ENCODE measurements at places on chromosomes 2 and 18.

GRCh38 chr2:237351796-237352195, 62.2 kb downstream of the COL6A3 start:
- no peak for DNase-seq

DNA sequence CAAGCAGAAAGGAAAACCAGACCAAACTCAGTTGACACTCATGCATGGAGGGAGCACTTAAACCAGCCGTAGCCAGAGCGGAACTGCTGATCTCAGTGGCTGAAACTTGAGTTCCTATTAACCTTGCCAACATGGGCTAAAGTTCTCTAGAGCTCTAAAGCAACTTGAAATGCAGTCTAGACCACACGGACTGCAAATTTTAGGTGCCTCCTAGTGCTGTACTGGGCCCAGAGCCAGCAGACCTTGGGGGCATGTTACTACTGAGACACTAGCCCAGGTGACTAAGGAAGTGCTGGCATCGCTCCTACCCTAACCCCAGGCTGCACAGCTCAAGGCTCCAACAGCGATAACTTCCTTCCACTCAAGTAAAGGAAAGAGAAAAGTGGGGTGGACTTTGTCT, 236.5 kb downstream of the AKAIN1 start:
- no peak for DNase-seq

- DNase-seq = no peak
These were observed 32.3 kb downstream of the KLF7 start for GRCh38 chr2:207133458-207133819.

GRCh38 chr2:221467610-221468009, 104.5 kb downstream of the EPHA4 start:
- DNase-seq = no peak

- DNase-seq = peak; percentile 4
These were observed 681.3 kb downstream of the ADCYAP1 start for GRCh38 chr18:1585881-1586488.

DNA sequence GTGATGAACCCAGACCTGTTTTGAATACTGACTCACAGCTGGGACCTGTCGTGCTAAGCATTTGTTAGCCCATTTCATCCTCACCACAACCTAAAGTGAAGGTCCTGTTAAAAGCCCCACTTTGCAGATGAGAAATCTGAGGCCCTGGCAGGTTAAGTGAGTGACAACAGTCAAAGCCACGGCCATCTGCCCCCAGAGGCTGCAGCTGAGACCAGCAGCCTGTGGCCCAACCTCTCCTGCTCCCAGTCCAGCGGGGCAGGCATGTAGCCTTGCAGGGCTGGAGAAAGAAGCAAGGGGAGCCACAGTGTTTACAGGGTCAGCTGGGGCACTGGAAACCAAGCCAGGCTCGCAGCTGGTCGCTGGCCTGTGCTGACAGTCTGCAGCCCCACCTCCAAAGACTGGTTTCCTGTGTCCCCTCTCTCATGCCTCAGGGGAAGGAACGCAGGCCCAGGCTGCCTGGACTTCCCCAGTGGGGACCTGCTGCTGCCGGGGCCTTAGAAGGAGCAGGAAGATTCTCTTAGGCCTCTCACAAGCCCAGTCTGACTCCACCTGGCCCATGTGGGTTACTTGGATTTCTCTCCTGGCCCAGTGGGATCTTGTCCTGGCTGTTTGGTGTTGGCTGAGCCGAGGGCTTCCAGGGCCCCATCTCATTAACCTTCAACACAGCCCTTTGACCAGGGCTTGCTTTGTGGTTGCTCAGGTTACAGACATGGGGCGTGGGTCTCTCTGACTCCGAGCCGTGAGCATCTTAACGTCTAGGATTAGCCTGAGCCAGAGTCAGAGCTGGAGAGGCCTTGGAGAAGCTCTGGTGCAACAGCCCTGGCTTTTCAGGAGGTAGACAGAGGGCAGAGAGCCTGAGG, 1.7 kb downstream of the INPP5D start:
- no peak for DNase-seq

GRCh38 chr2:26612522-26613240, 28.5 kb downstream of the CIB4 start:
- no peak for DNase-seq

DNA sequence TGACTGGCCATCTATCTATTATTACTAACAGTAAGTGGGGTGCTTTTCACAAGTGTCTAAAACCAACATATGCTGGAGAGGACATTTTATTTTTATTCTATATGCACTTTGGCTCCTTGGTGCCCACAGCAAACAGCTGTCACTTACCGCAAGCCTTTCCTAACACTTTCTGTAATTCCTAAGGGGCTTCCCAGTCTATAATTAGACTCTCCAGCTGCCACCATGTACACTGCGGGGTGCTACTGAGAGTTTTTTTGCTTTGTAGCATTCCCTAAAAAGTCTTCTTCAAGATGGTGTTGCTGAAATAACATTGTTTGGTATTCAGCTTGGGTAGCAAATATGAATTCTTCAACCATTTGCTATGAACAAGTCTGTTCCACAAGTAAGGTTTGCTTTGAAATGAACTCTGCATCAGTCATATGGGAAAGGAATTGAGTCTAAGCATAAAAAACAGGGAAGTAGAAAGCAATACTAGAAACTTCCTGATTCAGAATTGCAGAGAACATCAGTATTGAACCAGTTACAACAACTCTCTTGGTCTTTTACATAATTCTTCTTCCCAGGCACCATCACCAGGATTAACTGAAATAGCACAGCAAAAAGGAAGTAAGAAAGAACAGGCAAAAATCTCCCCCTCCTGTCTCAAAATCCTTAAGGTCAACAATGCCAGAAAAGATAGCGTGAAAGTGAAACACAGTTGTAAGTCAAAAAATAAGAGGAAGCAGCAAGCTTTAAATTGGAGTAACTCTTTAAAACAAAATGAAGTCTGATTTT, 28.6 kb downstream of the EPB41L3 start:
- peak; percentile 35 for DNase-seq

- no peak for DNase-seq
These were observed 52.2 kb upstream of the NFE2L2 start for GRCh38 chr2:177316756-177317155.

DNA sequence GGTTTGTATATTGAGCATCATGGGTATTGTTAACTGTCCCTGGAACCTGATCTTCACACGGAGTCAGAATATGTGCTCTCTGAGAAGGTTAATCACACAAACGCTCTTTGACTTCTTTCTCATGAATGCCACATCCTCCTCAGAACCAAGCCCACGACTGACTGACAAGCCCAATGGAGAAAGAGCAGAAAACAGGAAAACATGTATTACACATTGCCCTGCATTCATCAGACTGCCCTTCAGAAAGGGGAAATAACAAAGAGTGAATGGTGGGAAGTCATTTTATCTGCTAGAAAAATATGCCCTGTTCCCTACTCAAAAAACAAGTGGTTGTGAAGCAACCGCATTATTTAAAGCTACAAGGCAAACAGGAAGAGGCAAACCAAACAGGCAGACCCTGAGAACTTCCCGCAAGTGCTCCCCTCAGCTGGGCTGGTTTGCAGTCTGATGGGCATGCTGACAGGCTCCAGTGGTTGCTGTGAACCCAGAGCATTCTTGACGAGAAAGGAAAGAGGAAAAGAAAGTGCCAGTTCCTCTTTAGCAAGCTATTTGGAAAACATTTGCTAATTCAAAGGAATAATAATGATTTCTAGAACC, 172.9 kb upstream of the SETBP1 start:
- DNase-seq = no peak

GRCh38 chr2:178105566-178105965, 6.7 kb upstream of the RBM45 start:
- DNase-seq = no peak

DNA sequence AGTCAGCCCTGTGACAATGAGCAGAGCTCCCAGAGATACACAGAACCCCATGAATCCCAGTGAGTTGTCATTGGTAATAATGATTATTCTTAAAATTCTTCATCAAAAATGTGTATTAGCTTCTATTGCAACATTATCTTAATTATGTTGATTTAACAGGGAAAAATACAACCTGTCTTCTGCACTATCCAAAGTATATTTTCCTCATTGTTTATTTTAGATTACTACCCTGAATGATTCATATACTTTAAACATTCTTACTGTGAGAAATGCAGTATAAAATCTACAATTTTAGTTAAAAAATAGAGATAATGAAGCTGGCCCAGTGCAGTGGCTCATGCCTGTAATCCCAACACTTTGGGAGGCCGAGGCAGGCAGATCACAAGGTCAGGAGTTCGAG, 125.2 kb upstream of the LYPD1 start:
- no peak for DNase-seq

DNA sequence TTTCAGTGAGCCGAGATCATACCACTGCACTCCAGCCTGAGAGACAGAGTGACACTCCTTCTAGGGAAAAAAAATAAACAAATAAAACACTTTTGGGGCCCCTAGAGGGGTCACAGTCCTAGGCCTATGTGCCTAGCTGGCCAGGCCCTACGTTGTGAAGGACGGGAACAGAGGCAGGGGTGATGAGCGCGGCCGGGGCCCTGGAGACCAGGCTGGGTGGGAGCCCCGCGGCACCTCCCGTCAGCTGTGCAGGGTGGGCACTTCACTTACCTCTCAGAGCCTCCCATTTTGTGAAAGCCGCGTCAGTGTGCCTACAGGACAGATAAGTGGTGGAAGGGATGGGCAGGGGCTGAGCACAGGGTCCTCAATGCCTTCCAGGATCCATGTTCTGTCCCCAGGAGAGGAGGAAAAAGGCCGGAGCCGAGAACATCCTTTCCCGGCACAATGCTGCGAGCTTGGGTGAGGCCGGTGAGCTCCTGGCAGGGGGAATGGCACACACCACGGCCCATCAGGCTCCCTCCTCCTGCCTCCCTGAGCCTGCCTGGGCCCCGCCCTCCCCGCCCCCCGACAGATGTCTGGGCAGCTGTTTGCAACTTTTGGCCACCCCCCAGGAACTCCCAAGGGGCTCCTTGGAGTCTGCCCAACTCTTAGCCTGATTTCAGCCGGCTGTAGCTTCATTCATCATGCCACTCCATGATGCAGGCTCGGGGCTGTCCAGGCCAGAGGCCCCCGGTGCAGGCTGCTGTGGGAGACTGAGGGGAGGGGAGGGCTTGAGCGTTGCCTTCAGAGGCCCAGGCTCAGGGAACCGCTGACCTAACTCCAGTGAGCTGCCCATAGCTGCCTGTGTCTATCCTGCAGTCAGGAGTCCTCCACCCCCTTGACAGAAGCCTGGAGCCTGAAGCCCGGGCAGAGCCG, 196.5 kb downstream of the TFCP2L1 start:
- peak; percentile 65 for DNase-seq

DNA sequence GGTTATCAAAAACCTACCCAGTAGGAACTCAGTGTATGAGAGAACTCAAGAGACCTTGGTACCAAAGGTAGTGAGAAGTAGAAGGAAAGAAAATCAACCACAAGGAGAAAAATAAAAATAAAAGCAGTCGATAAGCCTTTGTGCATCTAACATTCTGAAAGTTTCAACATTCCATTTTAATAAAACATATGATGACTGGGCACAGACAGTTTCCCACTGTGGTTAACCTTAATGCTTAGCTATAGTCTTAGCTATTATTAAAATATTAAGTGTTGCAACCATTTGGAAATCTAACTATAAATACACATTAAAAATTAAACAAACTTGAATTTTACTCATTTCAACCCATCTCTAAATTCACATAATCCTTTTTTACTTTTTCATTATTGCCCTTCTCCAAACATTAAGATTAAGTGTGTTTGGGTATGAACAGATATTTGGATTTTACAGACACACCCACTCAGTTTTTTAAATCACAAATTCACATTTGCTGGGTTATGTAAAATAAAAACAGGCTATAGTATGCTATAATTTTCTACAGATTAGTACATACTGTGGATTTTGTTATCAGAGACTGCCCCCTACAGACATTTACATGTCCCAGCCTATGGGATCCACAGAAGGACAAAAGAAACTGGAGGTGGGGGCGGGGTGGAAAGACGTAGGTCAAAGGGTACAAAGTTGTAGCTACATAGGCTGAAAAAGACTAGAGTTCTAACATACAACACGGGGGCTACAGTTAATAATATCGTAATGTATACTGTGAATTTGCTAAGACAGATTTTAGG, 32.8 kb downstream of the SRBD1 start:
- no peak for DNase-seq

GRCh38 chr2:48059975-48060374, 153.7 kb upstream of the FBXO11 start:
- no peak for DNase-seq

DNA sequence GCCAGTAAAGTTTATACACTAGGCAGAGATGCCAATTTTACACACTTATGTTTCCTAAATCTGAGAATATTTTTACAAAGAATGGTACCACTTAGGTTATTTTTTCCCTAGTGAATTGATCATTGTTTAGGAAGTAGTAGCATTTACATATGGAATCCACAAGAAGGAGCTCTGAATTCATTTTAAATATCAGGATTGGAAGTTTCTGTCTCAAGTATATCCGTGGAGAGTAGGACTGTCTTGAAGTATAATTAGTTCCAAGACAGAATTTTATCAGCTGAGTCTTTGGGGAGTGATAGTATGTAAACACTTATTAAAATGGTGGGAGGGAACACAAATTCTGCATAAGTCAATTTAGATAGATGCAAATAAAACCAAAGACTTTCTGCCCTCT, 82.3 kb upstream of the FAM98A start:
- no peak for DNase-seq
